ENCODE measurements at places on chromosomes 3 and 15.

- no peak for DNase-seq
These were observed 670.3 kb downstream of the TBL1XR1 start for GRCh38 chr3:176526942-176527341.

DNA sequence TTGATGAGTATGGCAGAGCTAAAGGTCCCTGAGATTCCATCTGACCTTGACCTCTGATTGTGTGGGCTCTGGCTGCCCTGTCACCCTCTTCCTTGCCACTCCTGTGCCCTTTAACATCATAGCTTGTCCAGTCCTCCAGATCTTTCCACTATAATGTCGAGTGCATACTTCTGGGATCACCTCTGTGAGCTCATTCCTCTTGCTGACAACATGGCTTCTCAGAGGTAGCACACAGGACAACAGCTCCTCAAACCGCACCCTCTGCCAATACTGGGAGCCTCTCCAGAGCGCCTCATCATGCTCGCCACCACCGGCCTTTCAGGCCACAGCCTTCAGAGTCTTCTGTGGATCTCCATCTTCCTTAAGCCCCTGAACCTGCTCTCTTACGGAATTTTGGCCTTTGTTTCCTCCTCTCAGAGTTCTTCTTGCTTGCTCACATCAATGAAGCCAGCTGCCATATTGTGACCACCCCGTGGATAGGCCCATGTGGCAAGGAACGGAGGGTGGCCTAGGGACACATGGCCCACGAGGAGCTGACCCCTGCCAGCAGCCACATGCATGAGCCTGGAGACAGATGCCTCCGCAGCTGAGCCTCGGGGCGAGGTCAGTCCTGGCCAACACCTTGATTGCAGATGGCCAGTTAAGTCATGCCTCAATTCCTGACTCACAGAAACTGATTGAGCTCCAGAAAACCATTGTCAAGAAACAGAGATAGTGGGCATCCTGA lies 31.1 kb downstream of the PLA2G4D start:
- DNase-seq = no peak

DNA sequence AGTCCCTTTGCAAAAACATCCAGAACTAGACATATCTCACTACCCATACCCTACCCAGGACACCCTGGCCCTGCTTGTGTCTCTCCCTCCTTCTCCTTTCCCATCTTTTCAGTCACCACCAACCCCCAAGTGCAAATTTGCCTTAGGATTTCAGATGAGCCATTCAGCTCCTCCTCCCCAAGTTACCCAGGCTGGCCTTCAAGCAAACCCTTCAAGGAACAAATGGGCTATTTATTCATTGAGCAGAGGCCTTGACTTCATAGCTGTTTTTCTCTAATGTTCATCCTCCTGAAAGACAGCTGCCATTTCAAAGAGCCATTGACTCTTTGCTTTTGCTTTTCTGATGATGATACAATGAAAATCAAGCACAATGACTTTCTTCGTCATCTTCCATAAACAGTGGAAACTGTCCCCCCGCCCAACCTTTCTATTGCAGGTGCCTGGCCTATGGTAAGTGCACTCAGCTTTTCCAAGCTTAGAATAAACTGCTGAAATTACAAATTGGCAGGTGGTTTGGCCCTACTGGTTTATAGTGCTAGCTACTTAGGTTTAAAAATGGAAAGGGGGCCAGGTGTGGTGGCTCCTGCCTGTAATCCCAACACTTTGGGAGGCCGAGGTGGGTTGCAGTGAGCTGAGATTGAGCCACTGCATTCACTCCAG lies 26.1 kb upstream of the KLHL6 start:
- no peak for DNase-seq

GRCh38 chr15:49024840-49025239 lies 21.4 kb downstream of the SECISBP2L start:
- no peak for DNase-seq

DNA sequence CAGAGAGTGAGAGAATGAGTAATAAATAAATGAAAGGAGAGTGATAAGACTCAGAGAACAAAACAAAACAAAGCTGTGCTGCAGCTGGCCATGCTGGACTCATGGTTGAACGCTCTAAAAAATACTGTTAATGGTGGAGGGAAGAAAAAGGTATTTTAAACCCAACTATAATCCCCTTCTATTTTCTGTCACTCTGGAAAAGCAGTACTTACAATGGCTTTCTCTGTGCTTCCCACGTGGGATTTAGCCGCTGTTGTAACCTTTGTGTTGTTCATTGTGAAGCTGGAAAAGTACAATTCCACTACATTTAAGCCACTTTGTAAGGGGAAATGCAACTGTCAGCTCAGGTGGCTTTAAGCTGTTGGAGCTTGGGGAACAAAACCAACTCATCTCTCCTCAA lies 917.7 kb downstream of the IGSF11 start:
- no peak for DNase-seq

- DNase-seq = no peak
These were observed 237.3 kb downstream of the FMN1 start for GRCh38 chr15:32957219-32957618.

- DNase-seq = no peak
These were observed 74.3 kb upstream of the STAC start for GRCh38 chr3:36305929-36306520.

GRCh38 chr3:66177026-66177425 lies 43.8 kb upstream of the SLC25A26 start:
- DNase-seq = peak; percentile 43

- no peak for DNase-seq
These were observed 232.2 kb downstream of the KLF13 start for GRCh38 chr15:31558840-31559239.

GRCh38 chr3:178480795-178481194 lies 55.4 kb upstream of the KCNMB2 start:
- DNase-seq = no peak

DNA sequence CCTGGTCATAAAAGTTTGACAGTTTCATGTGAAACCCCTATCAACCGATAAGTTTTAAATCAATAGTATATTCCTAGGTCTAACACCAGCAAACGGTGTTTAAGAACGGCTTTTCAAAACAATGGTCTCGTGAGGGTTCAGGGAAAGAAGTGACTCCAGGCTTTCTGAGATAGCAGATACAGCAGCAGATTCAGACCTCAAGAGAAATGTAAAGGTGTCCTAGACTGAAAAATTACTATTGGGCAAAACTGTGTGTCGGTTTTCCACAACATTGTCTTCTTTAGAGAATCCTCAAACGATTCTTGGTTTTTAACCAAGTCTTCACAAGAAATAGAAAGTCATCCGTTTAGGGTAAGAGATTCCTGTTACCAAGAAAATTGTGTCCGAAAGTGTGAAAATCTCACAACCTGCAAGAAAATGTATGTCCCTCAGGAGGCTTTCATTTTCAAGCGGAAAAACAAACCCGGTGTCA lies 1.2 kb downstream of the SETD2 start:
- DNase-seq = no peak

DNA sequence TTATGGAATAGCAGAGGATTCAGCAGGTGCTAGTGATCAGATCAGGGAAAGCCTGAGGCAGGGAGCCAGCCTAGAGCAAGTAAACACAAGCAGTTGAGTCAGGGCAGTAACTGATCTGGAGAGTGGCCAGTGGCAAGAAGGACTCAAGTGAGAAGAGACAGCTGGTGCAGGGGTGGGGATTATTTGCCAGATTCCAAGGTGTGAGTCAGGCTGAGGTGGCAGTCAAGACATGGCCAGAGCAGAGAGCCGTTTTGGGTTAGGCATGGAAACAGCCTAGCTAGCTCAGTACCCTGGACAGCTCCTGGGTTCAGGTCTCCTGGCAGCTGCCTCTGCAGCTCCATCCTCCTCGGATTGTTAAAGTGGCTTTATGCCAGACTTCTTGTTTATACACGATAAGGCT lies 281.9 kb upstream of the ONECUT1 start:
- DNase-seq = peak; percentile 5

GRCh38 chr3:157104928-157105652 lies 54.9 kb downstream of the CCNL1 start:
- DNase-seq = no peak

GRCh38 chr3:116188231-116188785 lies 257.0 kb downstream of the LSAMP start:
- DNase-seq = no peak

GRCh38 chr3:127065561-127066290 lies 82.8 kb downstream of the PLXNA1 start:
- DNase-seq = no peak

DNA sequence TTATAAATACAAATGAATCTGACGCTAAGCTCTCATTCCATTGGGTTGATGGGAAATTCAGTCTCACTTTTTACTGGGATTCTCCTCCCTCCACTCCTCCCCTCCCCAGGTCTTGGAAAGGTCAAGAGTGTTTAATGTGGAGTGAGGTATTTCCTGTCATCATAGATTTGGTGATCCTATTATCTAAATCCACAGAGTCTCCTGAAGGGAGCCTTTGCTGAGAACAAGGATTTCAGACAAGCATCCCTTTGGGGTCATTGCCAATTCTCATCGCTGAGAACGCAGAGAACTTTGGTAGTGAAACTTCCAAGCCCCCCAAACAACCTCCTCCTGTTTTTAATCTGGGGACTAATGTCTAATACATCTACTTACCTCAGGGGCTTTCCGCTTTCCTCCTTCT lies 297.9 kb downstream of the OTOL1 start:
- no peak for DNase-seq

GRCh38 chr15:91424001-91424400 lies 323.9 kb downstream of the SV2B start:
- DNase-seq = no peak

DNA sequence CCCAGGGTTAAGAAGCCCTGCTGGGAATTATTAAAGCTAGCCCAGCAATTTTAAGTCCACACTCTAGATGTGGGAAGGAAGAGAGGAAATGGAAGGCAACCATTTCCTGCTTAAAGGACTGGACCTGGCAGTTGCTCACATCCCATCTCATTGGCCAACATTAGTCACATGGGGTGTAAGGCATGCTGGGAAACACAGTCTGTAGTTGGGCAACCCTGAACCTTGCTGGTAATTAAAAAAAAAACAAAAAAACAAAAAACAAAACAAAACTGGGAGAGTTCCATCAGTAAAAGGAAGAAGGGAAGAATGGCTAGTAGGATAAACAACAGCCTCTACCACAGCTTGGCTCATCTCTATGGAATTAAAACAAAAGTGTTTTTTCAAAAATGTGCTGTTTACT lies 136.0 kb downstream of the VGLL4 start:
- no peak for DNase-seq

DNA sequence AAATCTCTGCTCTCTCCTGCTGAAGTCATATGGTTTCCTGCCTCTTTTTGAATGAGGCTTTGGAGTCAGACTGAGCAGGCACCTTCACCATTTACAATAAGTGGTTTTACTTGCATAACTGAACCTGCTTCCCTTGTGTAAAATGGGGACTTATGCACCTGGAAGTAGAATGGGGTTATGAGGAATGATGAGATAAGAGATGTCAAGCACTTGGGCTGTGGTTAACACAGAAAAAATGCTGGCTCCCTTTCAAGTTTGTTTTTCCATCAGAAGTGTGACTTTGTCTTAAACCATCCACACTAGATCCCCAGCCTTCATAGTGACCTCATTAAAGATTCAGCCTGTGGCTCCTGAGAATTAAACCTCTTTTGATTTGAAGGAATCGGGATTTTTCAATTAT lies 5.2 kb downstream of the EXOSC7 start:
- no peak for DNase-seq

DNA sequence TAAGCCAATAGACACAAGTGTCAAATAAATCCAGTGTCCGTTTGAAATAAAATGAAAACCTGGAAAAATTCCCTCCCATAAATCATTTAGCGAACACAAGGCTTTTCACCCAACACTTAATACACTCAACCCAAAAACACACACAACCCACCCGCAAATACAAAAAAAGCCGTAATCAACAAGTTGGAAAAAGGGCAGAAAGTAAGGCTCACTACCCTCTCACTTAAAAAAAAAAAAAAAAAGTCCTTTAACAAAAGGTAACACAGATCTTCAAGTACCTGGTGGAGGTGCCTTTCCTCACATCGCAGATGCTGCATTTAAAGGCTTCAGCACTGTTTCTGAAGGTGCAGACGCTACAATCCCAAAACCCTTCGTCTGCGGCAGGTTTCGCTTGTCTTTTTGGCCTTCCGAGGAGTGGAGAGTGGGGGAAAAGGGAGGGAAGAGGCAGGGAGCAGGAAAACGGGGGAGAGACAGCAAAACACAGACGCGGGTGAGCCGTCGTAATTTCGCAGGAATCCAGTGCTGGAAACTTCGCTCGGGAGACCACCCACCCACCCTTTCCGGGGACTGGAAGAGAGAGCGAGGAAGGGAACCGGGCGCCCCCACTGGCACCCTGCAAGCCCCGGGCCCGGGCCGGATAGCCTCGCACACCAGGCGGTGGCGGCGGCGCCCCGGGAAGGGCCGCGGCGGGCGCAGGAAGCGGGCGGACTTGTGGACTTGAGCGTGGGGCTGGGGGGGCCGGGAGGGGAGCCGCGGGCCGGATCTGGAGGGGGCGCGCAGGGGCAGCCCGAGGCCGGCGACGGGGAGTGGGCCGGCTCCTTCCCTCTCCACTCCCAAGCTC lies 401.8 kb downstream of the SHQ1 start:
- no peak for DNase-seq

DNA sequence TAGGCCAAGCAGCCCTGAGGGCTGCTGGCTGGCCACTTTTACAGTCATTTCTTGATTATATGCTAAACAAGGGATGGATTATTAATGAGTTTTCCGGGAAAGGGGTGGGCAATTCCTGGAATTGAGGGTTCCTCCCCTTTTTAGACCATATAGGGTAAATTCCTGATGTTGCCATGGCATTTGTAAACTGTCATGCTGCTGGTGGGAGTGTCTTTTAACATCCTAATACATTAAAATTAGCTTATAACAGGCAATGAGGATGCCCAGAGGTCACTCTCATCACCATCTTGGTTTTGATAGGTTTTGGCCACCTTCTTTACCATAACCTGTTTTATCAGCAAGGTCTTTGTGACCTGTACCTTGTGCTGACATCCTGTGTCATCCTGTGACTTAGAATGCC lies 11.7 kb upstream of the PYDC2 start:
- DNase-seq = no peak

DNA sequence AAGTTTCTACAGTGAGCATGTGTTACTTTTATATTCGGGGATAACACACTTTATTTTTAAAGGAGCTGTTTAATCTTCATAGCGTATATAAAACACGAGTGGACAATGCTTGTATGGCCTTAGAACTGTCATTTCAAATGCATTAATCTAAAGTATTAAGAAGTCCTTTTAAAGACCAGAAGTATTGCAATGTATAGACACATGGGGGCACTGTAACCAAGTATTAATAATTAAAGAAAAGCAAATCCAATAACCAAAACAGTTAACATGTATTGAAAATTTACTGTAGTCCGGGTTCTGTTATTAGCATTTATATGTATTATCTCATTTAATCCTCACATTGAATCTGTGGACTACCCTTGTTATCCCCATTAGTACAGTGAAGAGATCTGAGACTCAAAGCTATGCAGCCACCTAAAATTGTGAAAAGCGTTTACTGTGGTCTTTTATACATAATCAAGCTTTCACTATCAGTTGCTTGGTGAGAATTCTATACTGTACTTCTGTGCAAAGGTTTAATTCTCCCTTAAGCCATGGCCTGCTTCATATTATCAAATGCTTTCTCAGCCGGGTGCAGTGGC lies 10.1 kb downstream of the ARL14 start:
- DNase-seq = no peak

DNA sequence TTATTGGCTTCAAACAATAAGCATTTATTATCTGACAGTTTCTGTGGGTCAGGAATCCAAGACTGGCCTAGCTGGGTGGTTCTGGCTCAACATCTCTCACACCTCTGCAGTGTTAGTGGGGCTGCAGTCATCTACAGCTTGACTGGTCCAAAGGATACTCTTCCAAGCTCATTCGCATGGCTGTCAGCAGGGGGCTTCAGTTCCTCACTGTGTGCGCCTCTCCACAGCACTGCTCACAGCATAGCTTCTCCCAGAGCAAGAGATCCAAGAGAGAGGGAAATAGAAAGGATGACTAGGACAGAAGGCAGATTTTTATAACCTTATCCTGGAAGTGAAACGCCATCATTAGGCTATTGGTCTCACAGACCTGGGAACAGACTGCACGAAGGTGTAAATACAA lies 64.2 kb downstream of the MAGI1 start:
- DNase-seq = no peak
